ENCODE measurements at places on chromosomes 7 and 10.

- peak; percentile 7 for DNase-seq
Observed at GRCh38 chr7:40009301-40009700, 59.2 kb downstream of the CDK13 start.

- peak; percentile 51 for DNase-seq
Observed at GRCh38 chr10:127485153-127485857, 63.8 kb upstream of the NPS start.

- DNase-seq: no peak
Observed at GRCh38 chr7:94941844-94942632, 34.6 kb downstream of the PPP1R9A start.

- DNase-seq: no peak
Observed at GRCh38 chr10:124296813-124297788, 121.6 kb downstream of the OAT start.

- DNase-seq: no peak
Observed at GRCh38 chr10:72037266-72037665, 51.1 kb downstream of the SPOCK2 start.

DNA sequence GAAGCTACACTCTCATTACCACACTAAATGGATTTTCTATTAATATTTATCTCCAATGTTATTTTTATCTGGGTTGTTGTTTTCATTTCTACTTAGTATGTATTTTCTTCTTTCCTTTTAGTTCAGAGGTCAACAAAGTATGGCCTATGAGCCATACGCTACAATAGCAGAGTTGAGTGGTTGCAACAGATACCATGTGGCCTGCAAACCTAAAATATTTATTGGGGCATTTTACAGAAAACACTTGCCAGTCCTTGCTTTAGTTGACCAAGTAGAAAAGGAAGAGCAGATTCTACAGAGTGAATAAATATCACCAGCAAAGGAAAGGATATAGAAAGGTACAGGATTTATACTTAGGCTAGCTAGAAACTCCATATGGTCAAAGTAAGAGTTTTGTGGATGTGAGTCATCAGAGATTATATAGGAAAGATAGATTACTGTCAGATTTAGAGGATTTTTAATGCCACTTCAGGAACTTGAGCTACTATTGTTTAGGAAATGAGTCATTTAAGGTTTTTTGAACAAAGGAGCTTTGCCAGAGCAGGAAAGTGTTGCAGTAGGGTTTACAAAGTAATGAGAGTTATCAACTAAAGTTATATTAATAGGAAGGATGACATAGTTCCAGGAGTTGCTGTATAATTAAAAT is 323.3 kb upstream of the KAT6B start:
- DNase-seq: peak; percentile 82

GRCh38 chr10:49781247-49781646 is 19.1 kb upstream of the OGDHL start:
- peak; percentile 42 for DNase-seq

- peak; percentile 30 for DNase-seq
Observed at GRCh38 chr10:88004451-88004850, 141.0 kb downstream of the PTEN start.

DNA sequence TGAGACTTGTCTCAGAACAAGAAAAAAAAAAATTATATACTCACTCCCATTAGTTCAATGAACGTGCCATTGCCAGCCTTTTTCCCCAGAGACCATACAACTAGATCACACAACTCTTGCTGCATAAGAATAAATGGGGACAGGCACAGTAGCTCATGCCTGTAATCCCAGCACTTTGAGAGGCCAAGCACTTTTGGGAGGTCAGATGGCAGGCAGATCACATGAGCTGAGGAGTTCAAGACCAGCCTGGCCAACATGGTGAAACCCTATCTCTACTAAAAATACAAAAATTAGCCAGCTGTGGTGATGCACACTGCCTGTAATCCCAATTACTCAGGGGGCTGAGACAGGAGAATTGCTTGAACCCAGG is 13.6 kb downstream of the PDLIM1 start:
- DNase-seq: no peak

GRCh38 chr10:73916761-73917470 is 6.0 kb downstream of the PLAU start:
- no peak for DNase-seq

DNA sequence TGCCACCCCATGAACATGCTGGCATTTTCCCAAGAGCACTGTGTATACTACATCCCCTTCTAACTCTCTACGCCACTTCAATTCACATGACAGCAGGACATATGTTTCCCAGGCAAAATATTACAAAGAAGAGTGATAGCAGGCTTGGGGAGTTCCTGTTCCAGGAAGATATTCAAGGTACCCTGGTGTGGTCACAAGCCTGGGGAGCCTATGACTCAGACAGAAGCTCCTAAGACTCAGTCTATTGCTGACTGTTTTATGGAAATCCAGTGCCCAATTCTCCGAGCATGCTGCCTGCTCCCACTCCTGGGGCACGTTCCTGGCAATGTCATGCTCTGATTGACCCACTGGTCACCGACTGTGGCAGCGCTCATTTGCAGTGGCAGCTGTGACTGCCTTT is 23.5 kb upstream of the ABLIM1 start:
- DNase-seq: peak; percentile 8

DNA sequence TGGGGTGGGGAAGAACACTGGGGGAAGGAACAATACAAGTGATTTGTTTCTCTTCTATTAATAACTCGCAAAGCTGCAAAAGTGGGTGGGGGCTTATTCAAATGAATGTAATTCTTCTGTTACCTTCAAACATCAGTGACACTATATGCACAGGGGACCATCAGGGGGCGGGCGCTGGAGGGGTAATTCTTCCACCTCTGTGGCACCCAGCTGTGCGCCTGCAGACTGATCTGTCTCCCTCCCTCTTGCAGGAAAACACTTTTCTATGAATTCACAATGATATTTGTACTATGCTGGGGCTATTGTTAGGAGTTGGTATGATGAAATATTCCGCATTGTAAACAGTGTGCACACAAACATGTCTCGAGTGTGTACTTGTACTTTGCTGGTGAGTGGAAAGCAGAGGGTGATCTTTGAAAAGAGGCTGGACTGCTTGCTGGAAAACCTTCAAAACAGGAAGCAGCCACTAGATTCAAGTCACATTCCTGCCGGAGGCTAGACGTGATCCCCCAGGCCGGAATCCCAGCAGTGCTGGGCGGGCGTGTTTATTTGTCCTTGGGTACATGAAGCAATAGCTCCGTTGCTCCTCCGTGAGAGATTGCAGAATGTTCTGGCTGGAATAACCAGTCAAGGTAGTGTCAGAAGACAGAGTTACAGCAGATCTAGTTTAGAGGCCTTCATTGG is 15.8 kb upstream of the BNIP3 start:
- peak; percentile 65 for DNase-seq

DNA sequence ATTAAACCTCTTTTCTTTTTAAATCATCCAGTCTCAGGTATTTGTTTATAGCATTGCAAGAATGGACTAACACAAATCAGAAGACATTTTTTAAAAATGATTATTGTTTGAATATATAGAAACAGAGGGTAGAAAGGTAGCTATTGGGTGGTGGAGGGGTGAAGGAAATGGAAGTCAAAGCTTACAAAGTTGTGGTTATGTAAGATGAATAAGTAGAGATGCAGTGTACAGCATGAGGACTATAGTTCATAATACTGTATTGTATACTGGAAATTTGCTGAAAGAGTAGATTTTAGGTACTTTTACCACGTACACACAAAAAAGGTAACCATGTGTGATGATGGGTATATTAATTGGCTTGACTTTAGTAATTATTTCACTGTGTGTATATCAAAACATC is 144.0 kb upstream of the FAM3C start:
- no peak for DNase-seq

GRCh38 chr7:134882481-134882880 is 103.0 kb downstream of the CALD1 start:
- no peak for DNase-seq

DNA sequence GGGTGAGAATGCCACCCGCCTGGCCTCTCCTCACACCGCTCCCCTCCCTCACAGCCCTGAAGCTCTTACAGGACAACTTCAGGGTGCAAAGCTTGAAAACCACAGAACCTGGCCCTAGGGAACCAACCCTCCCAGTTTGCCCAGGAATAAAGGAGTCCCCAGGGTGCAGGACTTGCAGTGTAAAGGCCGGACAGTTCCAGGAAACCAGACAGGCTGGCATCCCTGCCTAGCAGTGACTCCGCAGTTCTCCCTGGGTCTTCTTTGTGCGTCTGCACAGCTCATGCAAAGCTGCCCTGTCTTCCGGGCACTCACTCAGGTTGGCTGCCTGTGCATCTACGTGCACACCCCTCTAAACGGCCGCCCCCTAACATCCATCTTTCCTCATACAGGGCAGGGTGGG is 36.1 kb downstream of the HSPA12A start:
- DNase-seq: no peak

- DNase-seq: no peak
Observed at GRCh38 chr7:157446322-157446721, 109.5 kb downstream of the DNAJB6 start.

- DNase-seq: no peak
Observed at GRCh38 chr7:79770970-79771369, 317.5 kb upstream of the MAGI2 start.

GRCh38 chr7:113652501-113652900 is 266.3 kb downstream of the PPP1R3A start:
- peak; percentile 6 for DNase-seq

- no peak for DNase-seq
Observed at GRCh38 chr10:117892681-117893220, 154.0 kb downstream of the RAB11FIP2 start.

DNA sequence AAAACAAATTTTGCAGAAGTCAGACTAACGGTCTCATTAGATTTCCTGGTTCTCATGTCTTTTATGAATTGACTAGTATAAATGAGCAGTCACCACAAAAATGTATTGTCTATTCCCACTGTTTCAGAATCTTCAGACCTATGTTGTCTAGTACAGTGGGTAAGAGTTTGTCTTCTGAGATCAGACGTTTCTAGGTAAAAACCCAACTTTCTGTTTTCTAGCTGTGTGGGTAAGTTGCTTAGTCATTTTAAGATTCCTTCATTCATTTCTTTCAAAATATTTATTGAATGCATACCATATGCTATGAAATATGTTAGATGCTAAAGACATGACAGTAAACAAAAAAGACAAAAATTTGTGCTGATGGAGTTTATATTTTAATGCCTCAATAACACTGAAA is 156.3 kb downstream of the POLR1F start:
- no peak for DNase-seq

- no peak for DNase-seq
Observed at GRCh38 chr7:1666317-1666822, 3.7 kb upstream of the ELFN1 start.

DNA sequence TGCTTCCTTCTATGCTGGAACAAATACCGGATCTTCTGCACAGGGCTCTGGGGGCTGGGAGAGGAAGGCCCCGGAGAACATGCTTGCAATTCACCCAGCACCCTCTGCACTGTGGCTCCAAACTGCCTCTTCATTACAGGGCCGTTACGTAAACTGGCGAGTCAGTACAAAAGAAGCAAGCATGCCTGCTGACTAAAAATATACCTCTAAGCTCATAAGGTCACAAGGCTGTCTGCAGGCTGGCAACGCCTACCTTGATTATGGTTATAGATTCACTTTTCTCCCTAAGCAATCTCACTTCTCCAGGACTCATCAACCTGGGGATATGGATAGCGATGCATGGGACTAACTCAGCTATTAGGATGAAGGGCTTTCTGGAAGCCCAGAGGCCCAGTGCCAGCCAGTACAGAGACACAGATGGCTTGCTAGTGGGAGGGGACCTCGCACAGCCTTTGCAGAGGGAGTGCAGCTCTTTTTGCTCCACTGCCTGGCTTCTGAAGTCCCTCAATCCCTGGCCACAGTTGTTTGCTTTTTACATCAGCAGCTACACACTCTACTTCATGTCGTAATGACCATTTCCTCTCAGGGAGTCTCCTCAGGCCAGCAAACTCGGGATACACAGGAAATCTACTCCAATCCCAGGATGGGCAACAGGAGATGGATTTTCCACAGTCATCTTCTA is 96.1 kb downstream of the SH3PXD2A start:
- peak; percentile 81 for DNase-seq

GRCh38 chr7:130417213-130417612 is 23.6 kb downstream of the CEP41 start:
- no peak for DNase-seq

GRCh38 chr10:14584661-14585060 is 190.0 kb downstream of the FAM107B start:
- no peak for DNase-seq

DNA sequence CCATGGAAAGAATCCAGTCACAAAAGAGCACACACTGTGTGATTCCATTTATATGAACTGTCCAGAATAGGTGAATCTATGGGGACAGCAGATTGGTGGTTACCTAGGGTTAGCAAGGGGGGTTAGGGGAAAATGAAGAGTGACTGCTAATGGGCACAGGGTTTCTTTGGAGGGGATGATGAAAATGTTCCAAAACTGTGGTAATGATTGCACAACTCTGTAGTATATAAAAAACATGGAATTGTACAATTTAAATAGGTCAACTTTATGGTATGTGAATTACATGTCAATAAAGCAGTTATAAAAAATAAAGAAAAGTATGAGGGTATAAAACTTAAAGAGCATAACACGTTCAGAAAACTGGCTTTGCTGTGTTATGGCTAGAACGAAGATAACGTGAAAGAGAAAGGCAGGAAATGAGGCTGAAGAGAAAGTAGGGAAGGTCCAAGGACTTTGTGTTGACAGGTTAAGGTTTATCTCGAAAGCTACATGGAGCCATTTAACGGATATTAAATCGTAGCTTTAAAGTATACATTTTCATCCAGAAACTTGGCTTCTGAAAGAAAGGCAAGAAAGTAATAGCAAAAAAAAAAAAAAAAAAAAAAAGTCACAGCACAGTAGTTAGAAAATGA is 26.4 kb upstream of the MSS51 start:
- no peak for DNase-seq

DNA sequence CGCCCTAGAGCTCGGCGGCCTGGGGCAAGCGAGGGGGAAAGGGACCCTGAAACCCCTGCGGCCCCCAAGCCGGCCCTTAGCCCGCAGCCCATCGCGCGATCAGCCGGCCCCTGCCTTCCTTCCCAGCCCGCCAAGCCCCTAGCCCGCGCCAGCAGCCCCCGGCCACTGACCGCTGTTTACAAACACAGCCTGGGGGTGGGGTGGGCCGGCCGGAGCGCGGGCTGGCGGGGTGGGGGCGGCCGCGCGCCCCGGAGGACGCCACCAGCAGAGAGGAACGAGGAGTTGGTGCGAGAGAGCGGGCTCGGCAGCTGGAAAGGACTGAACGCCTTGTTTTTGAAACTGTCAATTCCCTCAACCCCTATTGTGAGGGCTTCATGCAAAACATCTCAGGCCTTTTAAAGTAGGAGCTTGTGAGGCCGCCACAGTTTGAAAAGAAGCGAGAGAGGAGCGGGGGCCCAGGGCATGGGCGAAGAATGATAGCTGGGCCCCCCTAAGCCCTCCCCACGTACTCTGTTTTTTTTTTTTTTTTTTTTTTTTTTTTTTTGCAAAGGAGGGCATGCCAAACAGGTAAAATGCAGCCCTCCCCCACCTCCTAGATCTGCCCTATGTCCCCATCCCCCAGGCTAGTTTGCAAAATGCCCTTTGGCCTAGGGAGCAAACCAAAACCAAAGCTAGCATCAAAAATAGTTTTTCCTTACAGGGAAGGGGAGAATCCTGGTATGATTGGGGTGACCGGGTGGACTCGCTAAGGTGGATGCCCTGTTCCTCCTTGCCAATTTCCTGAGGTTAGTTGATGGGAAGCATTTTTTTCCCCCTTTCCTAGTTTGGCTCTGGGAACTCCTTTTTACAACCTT is 15.0 kb downstream of the SKIDA1 start:
- no peak for DNase-seq

GRCh38 chr7:114938785-114939184 is 16.9 kb downstream of the MDFIC start:
- DNase-seq: peak; percentile 30
